ENCODE measurements at places on chromosomes 5 and 9. TPM values are rescaled to one million over a fixed set of nuclear protein-coding genes. Genes with fewer than 3 reads are reported as not detected.

Gene TMEM252
- not detected for total RNA-seq

Gene AK8
- total RNA-seq, result under 0.01 TPM

Gene SLC6A19
- not detected for total RNA-seq

Gene TAS2R1
- total RNA-seq, result not detected

Gene SCGB3A2
- total RNA-seq, result not detected

Gene MTX3
- 17.3 TPM for total RNA-seq

Gene SMAD5
- 55.6 TPM for total RNA-seq

Gene DOCK2
- total RNA-seq, result 2.2 TPM

Gene CAPSL
- not detected for total RNA-seq

All from melanocyte of skin (primary cell).